ENCODE measurements at places on chromosomes 7 and 10. TPM values are rescaled to one million over a fixed set of nuclear protein-coding genes. Genes with fewer than 3 reads are reported as not detected.

Gene IKZF5
- 11.3 TPM for total RNA-seq

GRCh38 chr7:104800307-104800706 is 213.7 kb upstream of the KMT2E start:
- no peak for DNase-seq

GRCh38 chr10:124149189-124150042 is 56.0 kb upstream of the CHST15 start:
- no peak for DNase-seq

DNA sequence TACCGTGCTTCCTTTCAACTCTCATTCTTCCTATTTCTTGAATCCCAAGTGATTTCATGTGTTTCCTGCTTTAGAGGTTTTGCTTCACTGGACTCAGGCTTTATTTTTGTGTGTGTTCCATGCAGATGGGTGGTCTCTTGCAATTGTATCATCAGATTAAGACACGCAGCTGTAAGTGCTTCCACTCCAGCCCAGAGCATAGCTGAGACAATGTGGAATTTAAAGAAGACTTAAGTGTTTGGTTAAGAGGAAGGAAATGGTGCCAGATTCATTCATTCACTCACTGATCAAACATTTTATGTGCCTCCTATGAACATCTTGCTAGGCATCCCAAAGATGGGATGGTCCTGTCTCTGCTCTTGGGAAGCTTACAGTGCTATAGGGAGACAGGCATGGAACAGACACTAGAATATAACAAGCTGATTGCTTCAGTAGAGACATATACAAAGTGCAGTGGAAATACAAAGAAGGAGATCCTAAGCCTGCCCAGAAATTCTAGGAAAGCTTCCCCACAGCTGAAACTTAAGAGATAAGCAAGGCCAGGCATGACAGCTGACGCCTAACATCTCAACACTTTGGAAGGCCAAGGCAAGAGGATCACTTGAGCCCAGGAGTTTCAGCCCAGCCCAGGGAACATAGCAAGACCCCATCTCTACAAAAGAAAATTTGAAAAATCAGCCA is 46.1 kb upstream of the LRRC17 start:
- no peak for DNase-seq

- no peak for DNase-seq
These were observed 3.1 kb upstream of the STK32C start for GRCh38 chr10:132310701-132311337.

DNA sequence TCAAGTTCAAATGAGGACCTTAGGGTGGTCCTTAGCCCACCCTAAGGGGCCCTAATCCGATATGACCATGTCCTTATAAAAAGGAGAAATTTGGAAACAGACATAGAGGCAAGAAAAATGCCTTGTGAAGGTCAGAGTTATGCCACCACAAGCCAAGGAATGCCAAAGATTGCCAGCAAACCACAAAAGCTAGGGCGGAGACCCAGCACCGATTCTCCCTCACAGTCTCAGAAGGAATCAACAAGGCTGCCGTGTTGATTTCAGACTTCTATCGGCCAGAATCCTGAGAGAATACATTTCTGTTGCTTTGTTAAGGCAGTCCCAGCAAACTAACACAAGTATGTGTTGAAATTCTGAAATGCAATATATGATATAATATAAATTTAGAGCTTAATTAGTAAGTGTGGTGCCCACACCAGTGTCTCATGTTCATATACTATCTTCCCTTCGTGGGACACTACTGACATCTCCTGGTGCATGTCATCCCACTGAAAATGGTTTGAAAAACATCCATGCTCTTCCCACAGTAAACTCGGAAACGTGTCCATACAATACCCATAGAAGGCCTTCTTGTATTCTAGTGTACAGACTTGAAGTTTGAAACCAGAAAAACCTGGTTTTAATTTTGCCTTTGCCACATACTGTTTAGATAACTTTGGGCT is 349.0 kb downstream of the TNS3 start:
- peak; percentile 35 for DNase-seq

Data from K562 (cell line).